ENCODE measurements at places on chromosomes 4 and X.

GRCh38 chr4:2408401-2408958 is 10.0 kb downstream of the ZFYVE28 start:
- no peak for DNase-seq

DNA sequence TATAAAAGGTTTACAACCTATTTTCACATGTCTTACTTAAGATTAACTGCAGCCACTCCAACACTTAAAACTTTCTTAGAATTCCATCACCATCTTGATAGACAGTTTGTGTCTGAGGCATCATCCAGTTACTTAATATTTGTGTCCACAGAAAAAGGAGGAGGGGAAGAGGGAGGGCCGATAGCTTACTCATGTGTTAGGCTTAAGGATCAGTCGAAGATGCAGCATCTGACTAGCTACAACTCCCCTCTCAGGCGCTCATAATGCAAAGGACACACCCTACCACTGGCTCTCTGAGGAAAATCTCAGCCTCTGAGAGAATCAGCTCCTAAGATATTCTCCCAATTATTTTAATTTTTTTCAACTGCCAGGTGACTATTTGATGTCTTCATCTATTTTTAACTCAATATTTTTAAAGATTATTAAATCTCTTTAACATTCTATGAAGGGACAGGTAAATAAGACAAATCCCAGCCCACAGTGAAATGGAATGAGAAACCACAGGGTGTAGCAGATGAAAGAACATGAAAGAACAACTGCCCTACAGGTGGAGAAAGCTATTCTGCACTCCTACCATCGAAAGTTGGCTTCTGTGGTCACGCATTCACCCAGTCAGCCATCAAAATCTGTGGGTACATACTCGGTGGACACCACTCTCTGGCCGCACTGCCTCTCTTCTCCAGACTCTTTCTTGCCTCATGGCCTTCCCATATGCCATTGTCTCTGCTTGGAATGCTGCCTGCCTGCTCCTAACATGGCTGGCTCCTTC is 48.0 kb downstream of the ARAP2 start:
- no peak for DNase-seq

DNA sequence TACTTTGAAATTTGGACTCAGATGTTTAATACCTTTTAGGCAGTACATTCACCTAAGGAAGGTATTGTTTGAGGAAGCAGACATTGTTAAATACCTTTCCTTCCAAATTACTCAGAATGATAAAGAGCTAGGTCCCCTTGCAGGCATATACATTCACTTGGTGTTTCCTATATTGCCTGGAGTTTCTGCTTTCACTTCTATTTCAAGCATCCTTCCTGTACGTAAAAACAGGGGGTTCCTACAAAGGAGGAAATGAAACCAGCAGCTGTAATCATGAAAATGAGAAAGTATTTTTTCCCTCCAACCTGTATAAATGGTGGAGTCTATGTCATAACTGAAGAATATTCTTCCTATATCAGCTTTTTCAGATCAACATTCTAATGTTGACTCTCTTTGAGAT is 90.4 kb upstream of the RASGEF1B start:
- DNase-seq = no peak

DNA sequence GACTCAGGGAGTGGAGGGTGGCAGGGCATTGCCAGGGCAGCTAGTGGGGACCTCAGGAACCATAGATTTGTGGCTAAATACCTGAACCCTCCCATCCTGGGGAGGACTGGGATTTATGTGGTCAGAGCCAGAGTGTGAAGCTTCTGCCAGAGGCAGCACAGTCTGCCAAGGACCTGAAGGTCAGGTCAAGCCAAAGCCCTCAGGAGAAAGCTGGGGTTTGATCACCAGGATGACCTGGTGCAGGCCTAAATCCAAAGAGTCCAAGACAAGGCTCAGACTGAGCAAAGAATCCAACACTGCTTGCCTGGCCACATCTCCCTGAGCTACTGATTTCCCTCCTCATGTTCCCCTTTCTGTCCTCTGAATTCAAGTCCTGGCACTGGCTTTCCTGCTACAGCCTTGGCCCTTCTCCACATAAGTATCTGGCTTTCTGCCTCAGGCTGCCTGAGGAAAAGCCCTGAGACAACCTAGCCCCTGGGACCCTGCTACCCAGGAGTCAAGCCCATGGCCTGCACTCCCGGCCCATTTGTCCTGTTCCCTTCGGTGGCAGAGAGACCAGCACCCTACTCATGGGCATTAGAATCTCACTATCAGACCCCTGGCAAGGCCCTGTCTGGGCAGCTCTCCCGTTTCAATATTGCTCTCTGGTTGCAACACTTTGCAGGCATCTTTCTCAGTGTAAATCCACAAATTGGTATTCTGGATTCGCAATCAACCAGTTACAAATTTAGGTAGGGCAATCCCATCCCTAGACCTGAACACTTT is 39.3 kb upstream of the SLC25A43 start:
- no peak for DNase-seq

- DNase-seq = no peak
Observed at GRCh38 chr4:72505314-72505744, 63.7 kb downstream of the ADAMTS3 start.
